ENCODE measurements at places on chromosomes 11 and 22. TPM values are rescaled to one million over a fixed set of nuclear protein-coding genes. Genes with fewer than 3 reads are reported as not detected.

Gene FBXO3
- total RNA-seq: 12.0 TPM

Gene BLID
- 14.0 TPM for total RNA-seq

Gene ARAP1
- total RNA-seq: 21.3 TPM

Gene H19
- total RNA-seq: 260 TPM

Gene CYB5R2
- 29.2 TPM for total RNA-seq

Gene MUC6
- total RNA-seq: not detected

Gene TRPC6
- total RNA-seq: 0.29 TPM

Gene CBLIF
- not detected for total RNA-seq

Gene LRRC56
- 1.9 TPM for total RNA-seq

Gene P2RX6
- total RNA-seq: 1.2 TPM

Gene GRM5
- total RNA-seq: under 0.01 TPM

Gene SNX32
- total RNA-seq: not detected

Gene NADSYN1
- total RNA-seq: 73.0 TPM

DNA sequence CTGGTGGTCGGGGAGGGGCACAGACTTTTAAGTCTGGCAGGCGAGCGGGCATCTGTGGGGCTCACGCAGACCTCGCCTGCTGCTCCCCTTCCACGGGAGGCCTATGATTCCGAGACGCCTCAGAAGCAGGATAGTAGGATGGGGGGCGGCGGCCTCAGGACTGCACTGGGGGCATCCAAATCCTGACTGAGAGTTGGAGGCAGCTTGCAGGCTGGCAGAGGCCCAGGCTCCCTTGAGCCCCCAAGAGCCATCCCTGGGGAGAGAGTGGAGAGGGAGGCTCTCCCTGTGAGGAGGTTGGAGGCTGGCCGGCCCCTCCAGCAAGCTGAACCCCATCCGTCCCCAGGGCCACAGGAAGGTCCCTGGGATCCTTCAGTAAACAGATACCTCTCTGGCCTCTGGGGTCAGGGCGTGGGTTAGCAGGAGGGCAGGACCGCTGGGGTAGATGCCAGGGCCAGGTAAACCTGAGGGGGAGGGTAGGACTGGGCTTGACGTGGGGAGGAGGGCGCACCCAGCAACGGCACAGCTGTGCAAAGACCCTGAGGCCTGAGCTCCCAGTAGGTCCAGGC, 33.3 kb downstream of the SBF1 start:
- no peak for DNase-seq
- H3K36me3 ChIP-seq: no peaks in the 10 kb centered on the region

DNA sequence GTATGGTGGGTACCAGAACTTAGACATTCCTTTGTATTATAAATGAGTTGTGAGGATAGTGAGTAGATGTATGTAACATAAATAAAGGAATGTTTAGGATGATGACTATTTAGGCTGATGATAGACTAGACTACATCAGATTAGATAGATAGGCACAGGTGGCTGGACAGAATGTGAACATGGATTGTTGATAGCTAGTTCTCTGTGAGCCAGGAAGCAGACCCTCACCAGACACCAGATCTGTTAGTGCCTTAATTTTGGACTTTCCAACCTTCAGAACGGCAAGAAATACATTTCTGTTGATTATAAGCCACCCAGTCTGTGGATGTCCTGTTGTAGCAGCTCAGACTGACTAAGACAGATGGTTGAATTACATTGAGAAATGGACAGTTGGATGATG, 99.4 kb downstream of the SWAP70 start:
- H3K27ac ChIP-seq: no peak overlapping the region
- H3K4me3 ChIP-seq: no peak overlapping the region
- no peaks in the 10 kb centered on the region for H3K36me3 ChIP-seq
- no peaks in the 10 kb centered on the region for H3K27me3 ChIP-seq

DNA sequence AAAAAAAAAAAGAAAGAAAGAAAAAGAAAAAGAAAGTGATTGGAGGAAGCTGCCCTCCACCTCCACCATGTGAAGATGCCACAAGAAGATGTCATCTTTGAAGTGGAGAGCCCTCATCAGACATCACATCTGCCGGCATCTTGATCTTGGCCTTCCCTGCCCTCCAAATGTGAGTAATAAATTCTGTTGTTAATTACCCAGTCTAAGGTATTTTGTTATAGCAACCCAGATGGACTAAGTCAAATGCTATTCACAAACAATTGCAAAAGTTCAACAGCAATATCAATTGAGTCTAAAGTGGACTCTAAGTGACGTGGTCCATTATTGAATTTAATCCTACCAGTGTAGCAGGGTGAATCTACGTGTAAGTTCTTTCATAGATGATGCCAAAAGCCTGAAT, 55.9 kb upstream of the NUP160 start:
- no peak for DNase-seq
- no peaks in the 10 kb centered on the region for H3K27me3 ChIP-seq
- no peaks in the 10 kb centered on the region for H3K4me1 ChIP-seq
- no peak overlapping the region for H3K27ac ChIP-seq
- H3K4me3 ChIP-seq: no peak overlapping the region

GRCh38 chr11:64870893-64871466, 7.4 kb downstream of the EHD1 start:
- peaks cover 33% of the 10 kb centered on the region for H3K4me1 ChIP-seq
- peak overlapping the region; percentile 77 for H3K27ac ChIP-seq
- H3K4me3 ChIP-seq: no peak overlapping the region
- no peak for DNase-seq
- H3K36me3 ChIP-seq: no peaks in the 10 kb centered on the region

DNA sequence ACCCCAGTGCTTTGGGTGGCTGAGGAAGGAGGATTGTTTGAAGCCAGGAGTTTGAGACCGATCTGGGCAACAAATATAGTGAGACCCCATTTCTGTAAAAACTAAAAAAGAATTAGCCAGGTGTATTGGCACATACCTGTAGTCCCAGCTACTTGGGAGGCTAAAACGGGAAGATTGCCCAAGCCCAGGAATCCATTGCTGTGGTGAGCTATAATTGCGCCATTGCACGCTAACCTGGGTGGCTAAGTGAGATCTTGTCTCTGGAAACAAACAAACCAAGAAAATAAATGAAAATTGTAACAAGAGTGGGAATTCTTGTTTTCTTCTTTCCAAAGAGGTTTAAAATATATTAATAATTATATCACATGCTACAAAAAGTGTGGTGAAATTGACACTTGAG, 52.9 kb downstream of the DEPDC5 start:
- no peaks in the 10 kb centered on the region for H3K27me3 ChIP-seq
- DNase-seq: no peak

GRCh38 chr11:75337195-75337654, 14.2 kb downstream of the ARRB1 start:
- no peaks in the 10 kb centered on the region for H3K36me3 ChIP-seq
- H3K4me1 ChIP-seq: peaks cover 9% of the 10 kb centered on the region
- H3K4me3 ChIP-seq: no peak overlapping the region

GRCh38 chr11:122782222-122782621, 56.1 kb upstream of the CRTAM start:
- no peak overlapping the region for H3K4me3 ChIP-seq
- no peaks in the 10 kb centered on the region for H3K36me3 ChIP-seq
- no peaks in the 10 kb centered on the region for H3K4me1 ChIP-seq
- no peak overlapping the region for H3K27ac ChIP-seq
- no peak for DNase-seq

GRCh38 chr11:62502030-62502730, 44.4 kb downstream of the AHNAK start:
- H3K27me3 ChIP-seq: no peaks in the 10 kb centered on the region
- no peaks in the 10 kb centered on the region for H3K36me3 ChIP-seq
- peak overlapping the region; percentile 68 for H3K27ac ChIP-seq
- no peaks in the 10 kb centered on the region for H3K4me1 ChIP-seq
- DNase-seq: no peak

GRCh38 chr11:13105237-13105844, 96.2 kb downstream of the RASSF10 start:
- no peaks in the 10 kb centered on the region for H3K27me3 ChIP-seq
- no peak overlapping the region for H3K27ac ChIP-seq
- no peaks in the 10 kb centered on the region for H3K4me1 ChIP-seq
- H3K4me3 ChIP-seq: no peak overlapping the region

GRCh38 chr11:129292092-129292491, 83.6 kb upstream of the BARX2 start:
- no peaks in the 10 kb centered on the region for H3K4me1 ChIP-seq
- H3K27me3 ChIP-seq: no peaks in the 10 kb centered on the region
- no peak overlapping the region for H3K4me3 ChIP-seq
- H3K27ac ChIP-seq: no peak overlapping the region
- no peaks in the 10 kb centered on the region for H3K36me3 ChIP-seq

- no peaks in the 10 kb centered on the region for H3K36me3 ChIP-seq
- H3K27me3 ChIP-seq: no peaks in the 10 kb centered on the region
- no peak overlapping the region for H3K27ac ChIP-seq
- H3K4me1 ChIP-seq: no peaks in the 10 kb centered on the region
These were observed 65.5 kb downstream of the BCR start for GRCh38 chr22:23245799-23246136.

- H3K36me3 ChIP-seq: no peaks in the 10 kb centered on the region
- H3K27ac ChIP-seq: peak overlapping the region; percentile 88
- no peaks in the 10 kb centered on the region for H3K27me3 ChIP-seq
- peak; percentile 66 for DNase-seq
- H3K4me1 ChIP-seq: no peaks in the 10 kb centered on the region
These were observed 39.9 kb downstream of the CWC15 start for GRCh38 chr11:94933223-94934130.

GRCh38 chr11:11537372-11537771, 84.4 kb downstream of the GALNT18 start:
- no peak overlapping the region for H3K4me3 ChIP-seq
- H3K4me1 ChIP-seq: no peaks in the 10 kb centered on the region
- H3K36me3 ChIP-seq: no peaks in the 10 kb centered on the region
- no peaks in the 10 kb centered on the region for H3K27me3 ChIP-seq
- H3K27ac ChIP-seq: peak overlapping the region; percentile 61
- no peak for DNase-seq

DNA sequence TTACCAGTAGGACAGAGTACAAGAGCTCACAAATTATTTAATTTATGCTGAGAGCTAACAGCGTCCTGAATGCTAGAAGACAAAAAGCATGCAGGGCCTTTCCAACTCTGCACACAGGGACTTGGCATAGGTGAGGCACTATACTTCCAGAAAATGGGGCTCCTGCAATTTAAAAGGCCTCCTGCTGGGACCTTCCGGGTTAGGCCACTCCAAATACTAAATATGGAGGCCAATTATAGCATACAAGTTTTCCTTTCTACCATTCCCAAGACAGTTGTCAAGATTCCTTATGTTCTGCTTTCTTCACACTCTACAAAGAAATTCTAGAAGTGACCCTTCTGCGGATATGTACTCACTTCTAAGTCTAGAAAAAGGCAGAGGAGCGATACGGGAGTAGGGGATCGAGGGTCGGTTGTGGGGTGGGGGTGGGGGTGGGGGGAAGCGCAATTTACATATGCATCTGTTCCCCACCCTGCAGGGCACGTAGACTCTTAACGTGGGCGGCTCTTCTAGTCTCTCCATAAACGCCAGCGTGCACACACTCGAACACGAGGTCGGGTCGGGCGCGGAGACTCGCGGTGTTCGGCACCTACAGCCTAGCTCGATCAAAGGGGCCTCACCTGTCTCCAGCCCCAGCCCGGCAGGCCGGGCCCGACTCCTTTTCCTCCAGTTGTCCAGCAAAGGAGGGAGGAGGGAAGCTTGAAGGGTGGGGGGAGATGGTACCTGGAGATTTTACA, 728 bp downstream of the DCUN1D5 start:
- H3K27me3 ChIP-seq: no peaks in the 10 kb centered on the region
- no peaks in the 10 kb centered on the region for H3K36me3 ChIP-seq
- peak; percentile 18 for DNase-seq

DNA sequence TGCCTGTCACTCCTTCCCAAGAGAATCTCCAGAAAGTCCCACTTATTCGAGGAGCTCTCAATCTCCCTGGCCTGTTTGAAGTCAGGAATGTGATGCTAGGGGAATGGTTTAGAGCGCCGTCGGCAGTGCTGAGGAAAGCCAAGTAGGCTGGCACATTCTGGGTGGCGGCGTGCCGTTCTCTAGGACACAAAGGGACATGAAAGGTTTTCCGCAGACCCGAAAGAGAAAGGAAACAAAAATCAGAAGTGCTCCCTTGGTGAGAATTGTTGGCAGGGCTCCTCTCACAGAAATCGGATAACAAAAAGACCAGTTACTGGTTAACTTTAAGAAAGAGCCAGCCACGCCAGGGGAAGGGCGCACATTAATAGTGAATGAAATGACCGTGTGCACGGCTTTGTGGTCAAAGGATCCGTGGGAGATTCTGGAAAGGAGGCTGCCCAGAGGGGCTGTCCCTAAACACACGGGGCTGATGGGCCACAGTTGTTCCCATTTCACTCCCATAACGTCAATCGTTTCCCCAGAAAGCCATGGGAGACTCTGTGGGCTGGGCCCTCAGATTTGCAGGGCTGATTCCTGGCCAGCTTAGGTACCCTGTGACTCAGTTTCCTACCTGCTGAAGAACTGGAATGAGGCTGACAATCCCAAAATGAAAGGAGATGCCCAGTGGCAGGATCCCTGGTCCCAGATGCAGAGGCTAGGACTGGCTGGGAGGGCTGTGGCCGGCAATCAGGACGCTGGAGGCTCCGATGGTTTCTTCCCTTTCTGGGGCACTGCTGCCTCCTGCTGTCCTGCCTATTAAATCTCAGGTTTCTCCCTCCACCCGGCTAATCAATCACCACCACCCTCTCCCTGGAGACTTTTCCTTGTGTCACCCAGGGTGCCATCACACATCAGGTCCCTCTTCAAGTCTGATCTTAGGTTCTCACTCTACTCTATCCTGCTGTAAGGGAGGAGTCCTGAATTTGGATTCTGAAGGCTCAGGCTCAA, 82.3 kb downstream of the RCN1 start:
- no peak overlapping the region for H3K27ac ChIP-seq
- no peaks in the 10 kb centered on the region for H3K27me3 ChIP-seq
- no peaks in the 10 kb centered on the region for H3K36me3 ChIP-seq
- H3K4me1 ChIP-seq: no peaks in the 10 kb centered on the region
- peak; percentile 28 for DNase-seq

DNA sequence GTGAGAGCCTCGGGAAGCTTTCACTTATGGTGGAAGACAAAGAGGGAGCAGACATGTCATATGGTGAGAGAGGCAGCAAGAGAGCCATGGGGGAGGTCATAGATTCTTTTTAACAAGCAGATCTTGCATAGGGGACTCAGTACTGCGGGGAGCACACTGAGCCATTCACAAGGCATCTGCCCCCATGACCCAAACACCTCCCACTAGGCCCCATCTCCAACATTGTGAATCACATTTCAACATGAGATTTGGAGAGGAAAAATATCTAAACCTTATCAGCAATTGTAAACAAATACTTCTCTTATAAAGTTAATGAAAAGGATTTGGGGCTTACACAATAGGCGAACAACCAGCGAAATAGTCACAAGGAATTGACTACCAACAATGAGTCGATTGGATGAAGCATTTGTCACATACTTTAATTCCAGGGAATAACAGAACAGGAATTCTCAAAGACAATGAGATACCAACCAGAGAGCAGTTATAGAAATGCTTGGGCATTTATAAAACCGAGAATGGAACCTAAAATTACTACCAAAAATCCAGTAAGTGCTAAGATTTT, 7.3 kb downstream of the DDI1 start:
- no peaks in the 10 kb centered on the region for H3K36me3 ChIP-seq
- H3K27ac ChIP-seq: no peak overlapping the region
- no peak overlapping the region for H3K4me3 ChIP-seq
- H3K4me1 ChIP-seq: no peaks in the 10 kb centered on the region
- no peak for DNase-seq
